Urinary bladder (tissue), 4 donors: ENCODE measurements at places on chromosomes 11 and 22. TPM values are rescaled to one million over a fixed set of nuclear protein-coding genes. Genes with fewer than 3 reads are reported as not detected.

The OR8B8 gene
- total RNA-seq, result not detected

The COPB1 gene
- 258 TPM for total RNA-seq

The TEF gene
- 9.0 TPM for total RNA-seq

The RIMBP3C gene
- 0.26 TPM for total RNA-seq

The SLC6A5 gene
- not detected for total RNA-seq

The SMDT1 gene
- 10.0 TPM for total RNA-seq

The APOA5 gene
- total RNA-seq, result not detected

The OR52A1 gene
- total RNA-seq, result not detected

The GLYATL1B gene
- not detected for total RNA-seq

The PTGDR2 gene
- 0.37 TPM for total RNA-seq

The APOC3 gene
- not detected for total RNA-seq

The CSF2RB gene
- 5.3 TPM for total RNA-seq

The PNPLA3 gene
- 0.37 TPM for total RNA-seq

The BTBD18 gene
- total RNA-seq, result not detected
